Heart left ventricle (tissue), 16 donors: ENCODE measurements at places on chromosomes 11 and 22.

- DNase-seq: peak; percentile 88
Observed at GRCh38 chr22:28034760-28035401, 115.8 kb upstream of the PITPNB start.

DNA sequence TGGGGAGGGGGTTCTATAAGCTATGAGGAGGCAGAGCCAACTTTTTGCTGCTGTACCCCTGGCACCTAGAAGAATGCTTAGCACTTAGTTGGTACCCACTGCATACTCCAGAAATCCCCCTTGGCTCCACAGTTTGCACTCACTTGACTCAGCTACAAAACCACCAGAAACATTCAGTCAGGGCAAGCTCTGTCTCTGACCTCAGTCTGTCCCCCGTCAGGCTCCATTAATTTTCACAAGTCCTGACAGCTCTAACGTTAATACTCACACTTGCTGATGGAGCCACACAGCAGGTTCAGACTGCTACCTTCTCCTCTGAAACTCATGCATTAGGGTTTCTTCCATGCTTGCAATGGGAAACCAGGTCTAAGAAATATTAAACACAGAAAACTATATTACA, 81.7 kb downstream of the MPPED2 start:
- no peak for DNase-seq

DNA sequence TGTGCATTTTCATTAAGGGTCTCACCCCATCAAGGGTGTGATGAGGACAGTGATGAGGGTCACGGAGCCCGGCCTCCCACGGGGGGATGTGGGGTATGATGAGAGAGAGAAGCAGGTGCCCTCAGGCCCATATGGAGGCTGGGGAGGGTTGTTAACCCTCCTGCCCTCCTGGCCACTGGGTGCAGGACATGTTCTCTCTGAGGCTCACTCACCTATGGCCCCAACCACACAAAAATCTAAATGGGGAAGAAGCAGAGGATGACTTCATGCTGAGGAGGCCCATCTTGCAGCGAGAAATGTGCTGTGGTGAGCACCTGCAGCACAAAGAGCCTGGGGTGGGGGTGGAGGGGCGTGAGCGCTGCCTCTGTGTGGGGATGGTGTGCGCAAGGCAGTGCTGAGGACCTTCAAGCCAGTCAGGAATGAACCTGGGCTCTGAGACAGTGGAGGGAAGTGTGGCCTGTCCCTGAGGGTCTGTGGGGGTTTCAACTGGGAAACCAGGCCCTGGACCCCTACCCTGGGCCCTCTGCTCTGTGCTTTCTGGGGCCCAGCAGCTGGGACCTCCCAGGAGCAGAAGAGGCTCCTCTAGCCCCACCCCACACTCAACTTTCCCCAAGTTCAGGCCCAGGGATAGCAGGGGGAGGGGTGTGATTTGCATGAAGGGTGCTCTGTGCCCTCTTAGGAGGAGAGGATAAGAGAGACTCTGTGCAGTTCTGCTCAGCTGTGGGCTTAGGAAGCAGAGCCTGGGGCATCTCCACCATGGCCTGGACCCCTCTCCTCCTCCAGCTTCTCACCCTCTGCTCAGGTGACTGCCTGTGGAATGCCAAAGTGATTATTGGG, 43.0 kb upstream of the TOP3B start:
- no peak for DNase-seq

DNA sequence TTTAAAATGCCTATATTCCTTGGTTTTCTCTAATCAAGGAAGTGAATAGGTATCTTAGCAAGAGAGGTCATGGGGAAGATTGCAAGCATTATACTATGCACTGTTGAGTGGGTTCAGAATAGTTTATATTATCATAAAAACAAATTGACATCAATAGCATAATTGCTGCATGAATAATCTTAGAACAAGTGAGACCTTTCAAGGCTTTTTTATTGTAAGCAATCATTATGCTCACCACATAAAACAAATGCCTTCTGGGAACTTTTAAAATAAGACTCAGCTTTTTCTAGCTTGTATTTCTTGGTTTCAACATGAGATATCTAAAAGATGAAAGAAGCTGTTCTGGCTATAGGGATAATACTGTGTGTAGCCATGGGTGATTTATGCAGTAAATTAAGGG, 135.6 kb upstream of the ZC3H12C start:
- no peak for DNase-seq

DNA sequence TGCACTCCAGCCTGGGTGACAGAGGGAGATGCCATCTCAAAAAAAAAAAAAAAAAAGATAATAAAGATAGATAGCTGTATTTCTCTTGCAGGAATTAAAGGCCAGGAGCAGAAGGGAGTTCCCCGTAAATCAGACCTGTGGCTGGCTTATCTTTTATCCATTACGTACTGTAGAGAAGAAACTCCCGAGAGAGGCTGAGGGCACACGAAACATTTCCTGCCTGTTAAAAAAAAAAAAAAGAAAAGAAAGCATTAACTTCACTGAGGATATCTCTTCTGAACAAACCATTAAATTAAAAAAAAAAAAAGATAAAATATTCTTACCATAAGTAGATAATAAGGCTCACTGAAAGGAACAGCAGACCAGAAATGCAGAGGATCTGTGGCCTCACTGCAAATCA, 22.5 kb downstream of the P4HA3 start:
- no peak for DNase-seq

- no peak for DNase-seq
Observed at GRCh38 chr11:29685361-29685760, 331.5 kb downstream of the KCNA4 start.

- no peak for DNase-seq
Observed at GRCh38 chr11:109697140-109697843, 275.3 kb downstream of the C11orf87 start.

DNA sequence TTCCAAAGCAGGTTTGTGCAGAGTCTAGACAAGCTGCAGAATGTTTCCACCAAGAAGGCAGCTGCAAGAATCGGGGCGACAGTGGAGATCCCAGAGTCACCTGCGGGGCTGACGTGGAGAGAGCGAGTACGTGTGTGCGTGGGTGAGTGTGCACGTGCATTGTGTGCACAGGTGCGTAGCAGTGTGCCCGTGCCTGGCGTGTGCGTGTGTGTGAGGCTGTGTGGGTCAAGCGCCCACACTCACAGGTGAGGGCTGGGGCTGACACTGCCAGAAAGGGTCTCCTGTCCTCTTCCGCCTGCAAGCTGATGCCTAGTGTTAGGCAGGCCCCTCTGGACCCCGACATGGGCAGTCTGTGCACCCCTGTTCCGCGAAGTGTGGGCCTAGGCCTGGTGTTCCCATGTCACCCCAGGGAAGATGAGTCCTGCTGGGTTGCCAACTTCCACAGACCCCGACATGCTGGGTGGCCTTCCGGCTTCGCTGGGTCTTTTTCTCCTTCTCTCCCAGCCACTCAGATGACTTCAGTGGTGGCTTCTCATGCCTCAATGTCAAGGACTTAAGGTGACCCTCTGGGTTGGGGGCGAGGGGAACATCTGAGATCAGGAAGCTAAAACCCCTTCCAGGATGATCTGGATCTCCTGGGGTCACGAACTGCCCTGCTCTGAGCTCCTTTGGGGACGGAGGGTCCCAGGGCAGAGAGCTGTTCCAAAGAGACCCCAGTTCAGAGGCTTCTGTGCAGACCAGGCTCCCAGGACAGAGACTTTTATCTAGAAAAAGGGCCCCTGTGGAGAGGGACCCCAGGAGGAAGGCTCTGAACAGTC, 10.4 kb upstream of the SYT8 start:
- DNase-seq: no peak

DNA sequence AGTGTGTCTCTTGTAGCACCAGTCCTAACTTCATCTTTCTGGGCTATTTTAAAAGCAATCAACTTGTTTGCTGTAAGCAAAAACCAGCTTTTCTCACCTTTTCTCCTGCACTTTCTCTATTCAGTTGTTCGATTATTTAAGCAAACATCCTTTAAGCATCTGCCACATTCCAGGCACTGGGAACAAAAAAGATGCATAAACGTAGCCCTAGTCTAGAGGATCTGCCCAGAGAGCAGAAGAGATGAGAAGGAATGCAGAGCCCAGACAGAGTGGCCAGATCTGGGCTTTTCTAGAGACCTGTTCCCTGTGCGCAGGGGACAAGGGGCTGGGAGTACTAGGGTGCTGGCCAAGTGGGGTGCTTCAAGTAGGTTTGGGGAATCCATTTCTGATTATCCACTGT, 8.4 kb downstream of the APLNR start:
- no peak for DNase-seq

DNA sequence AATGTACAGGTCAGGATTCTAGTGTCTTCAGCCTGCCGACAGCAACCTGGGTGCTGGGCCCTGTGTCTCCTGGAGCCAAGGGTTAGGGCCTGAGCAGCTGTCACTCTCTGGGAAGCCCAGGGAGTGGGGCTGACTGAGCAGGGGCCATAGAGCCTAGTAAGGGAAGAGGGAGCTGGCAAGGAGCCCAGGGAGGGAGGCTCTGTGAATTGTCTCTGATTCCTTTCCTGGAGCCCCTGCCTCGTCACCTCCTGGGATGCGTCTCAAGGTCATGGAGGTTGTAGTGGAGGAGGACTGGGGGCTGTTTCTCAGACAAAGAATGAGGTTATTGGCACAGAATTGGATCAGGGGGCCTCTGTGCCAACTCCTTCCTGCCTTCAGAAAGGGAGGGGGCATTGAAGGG, 11.8 kb downstream of the SOX10 start:
- no peak for DNase-seq

DNA sequence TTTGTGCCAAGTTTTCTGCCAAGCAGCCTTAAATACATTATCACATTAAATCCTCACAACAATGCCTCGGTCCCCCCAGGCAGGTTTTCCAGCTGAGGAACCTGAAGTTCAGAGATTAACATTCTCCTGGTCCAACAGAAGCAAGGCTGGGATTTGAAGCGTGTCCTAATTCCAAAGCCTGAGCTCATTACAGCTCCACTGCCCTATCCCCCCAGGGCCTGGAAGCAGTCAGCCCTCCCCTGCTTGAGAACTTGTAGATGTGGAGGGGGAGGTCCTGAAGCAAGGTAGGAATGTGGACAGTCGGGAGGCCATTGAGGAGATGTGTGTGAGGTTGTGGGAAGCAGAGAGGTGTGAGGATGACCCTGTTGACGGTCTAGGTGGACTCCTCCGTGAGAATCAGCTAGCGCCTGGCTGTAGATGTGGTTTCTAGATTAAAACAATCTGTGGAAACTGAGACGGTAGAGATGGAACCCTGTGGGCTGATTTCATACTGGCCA, 8.1 kb downstream of the GRAMD1B start:
- DNase-seq: no peak

- no peak for DNase-seq
Observed at GRCh38 chr11:106468086-106468485, 390.6 kb downstream of the AASDHPPT start.

DNA sequence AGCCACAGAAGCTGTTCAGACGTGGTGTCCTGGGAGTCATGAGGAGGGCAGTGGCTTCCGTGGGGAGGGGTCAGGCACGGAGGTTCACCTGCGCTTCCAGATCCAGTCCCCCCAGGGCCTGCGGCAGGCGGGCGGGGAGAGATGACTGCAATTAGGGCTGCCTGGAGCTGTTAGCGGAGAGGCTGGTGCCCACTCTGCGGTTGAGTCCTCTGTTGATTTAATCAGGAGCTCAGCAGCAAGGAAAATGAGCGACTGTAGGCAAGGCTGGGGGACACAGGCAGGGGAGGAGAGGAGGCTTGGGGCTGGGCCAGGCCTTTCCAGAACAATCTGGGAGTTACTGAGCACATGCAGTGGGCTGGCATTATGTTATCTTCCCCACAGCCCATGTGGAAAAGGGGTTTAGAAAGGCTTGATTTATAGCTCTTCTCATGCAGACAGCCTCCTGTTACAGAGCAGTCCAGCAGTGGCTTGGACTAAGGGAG, 13.1 kb downstream of the PLCB3 start:
- DNase-seq: no peak

GRCh38 chr11:27139742-27140367, 99.2 kb downstream of the BBOX1 start:
- DNase-seq: no peak

DNA sequence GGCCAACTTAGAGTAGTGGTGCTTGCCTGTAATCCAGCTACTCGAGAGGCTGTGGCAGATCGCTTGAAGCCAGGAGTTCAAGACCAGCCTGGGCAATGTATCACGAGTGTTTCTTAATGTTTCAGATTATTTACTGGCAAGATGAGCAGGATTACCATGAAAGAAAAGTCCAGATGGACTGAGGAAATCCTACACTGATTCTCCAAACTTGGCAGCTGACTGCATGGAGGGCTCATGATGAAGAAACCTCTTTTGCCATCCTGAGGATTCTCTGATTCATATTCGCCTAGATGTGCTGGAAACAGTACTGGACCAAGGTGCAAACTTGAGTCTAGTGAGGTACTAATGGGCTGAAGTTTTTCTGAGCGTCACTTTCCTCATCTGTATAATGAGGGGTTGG, 2.8 kb upstream of the SIDT2 start:
- no peak for DNase-seq

- no peak for DNase-seq
Observed at GRCh38 chr22:29765905-29766631, 739 bp downstream of the ZMAT5 start.

- DNase-seq: peak; percentile 19
Observed at GRCh38 chr11:72786305-72787215, 7.3 kb downstream of the STARD10 start.

DNA sequence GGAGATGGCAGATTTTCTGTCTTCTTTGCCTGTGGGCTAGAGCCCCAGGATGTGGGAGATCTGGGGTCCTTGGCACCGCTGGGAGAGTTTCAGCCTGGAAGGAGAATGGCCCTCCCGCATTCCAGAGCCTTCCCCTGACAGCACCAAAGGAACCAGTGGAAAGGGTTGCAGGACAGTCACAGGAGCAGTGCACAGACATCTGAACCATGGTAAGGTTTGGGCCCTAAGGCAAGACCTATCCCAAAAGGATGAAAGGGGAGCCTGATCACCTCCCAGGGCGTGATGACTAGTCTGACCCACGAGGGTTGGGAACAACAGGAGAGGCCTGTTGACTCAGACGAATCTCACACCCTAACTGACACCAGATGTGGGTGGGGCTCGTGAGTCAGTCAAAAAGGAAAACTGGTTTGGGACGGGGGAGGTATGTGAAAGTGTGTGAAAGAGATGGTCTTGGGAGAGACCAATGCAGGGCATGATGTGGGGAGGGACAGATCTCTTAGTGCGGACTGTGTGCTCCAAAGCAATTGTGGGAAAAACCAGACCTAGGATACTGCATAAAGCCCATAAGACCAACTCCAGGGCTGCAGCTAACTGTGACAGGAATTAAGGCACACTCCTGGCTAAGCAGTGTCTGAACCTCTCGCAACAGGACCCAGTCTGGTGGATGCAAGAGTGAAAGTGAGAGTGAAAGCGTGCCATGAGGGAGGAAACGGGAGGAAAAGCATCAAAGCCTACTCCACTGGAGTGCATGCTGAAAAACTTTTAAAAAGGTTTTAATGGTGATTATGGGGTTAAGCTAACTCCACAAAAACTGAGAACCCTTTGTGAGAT, 39.1 kb upstream of the GLYAT start:
- no peak for DNase-seq

DNA sequence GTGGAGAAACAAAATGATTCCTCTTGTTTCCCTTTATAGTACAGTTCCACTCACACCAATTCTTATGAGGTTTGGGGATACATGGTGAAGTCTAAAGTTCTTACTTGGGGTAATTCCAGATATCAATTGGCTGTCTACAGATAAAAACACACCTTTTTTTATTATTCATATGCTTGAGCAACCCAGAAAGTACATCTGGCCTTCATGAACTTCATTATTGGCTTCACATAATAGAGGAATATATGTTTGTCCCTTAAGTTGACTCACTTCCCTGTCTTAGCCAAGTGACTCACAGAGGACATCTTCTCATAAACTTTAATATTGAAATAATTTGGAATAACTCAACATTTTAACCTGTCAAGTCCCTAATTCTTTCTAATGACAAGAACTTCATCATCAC, 36.3 kb upstream of the SOX6 start:
- no peak for DNase-seq
